Activated CD4-positive, alpha-beta T cell treated with anti-CD3 and anti-CD28 coated beads, Interleukin-2, amount 50 U/mL, for 24 hours (primary cell): ENCODE measurements at places on chromosomes 2 and 18.

DNA sequence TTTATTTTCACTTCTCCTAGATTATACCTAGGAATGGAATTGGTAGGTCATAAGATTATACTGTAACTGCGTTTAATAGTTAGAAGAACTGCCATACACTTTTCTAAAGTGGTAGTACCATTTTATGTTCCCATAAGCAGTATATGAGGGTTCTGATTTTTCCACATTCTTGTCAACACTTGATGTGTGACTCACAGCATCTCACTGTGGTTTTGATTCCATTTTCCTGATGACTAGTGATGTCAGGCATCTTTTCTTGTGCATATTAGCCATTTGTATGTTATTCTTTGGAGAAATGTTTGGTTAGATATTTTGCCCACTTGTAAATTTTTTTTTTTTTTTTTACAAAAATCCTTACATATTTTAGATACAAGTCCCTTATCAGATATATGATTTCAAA lies 2.3 kb downstream of the DCAF17 start:
- no peak for DNase-seq

GRCh38 chr18:50189160-50189559 lies 5.8 kb downstream of the MYO5B start:
- no peak for DNase-seq

DNA sequence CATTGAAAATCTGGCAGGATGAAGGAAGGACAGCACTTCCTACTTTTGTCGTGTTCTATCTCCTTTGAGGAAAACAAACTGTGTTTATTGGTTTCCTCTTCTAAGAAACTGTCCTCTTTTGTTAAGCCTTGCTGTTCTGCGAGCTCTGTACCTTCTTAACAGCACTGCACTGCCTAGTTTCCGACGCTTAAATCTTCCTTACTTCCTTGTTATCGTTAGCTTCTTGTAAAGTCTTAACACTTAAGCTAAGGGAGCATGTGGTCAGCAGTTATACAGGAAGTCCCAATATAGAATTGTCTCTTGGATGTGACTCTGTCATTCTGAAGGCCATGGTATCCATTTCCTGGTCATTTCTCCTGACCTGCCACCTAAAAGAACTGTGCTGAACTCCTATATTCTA lies 552.8 kb upstream of the NRP2 start:
- DNase-seq: no peak

GRCh38 chr2:161004379-161004778 lies 155.8 kb upstream of the TANK start:
- DNase-seq: no peak

GRCh38 chr18:9417073-9417851 lies 58.1 kb upstream of the RALBP1 start:
- no peak for DNase-seq

DNA sequence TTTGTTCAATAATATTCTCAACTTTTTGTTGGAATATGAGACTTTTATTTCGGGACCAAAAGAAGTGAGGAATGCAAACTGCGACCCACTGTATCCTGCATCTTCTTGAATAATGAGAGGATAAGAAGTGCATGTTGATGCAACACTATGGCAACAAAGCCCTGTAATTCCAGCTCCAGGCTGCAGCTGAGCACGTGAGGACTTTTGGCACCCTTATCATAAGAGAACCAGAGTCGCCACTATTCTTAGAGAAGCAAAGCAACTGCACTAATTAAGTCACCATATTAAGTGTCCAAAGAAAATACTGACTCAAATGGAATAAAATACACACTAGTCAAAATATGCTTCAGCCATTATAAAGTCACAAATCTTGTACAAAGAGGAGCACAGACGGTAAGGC lies 65.8 kb downstream of the FAM210A start:
- no peak for DNase-seq

DNA sequence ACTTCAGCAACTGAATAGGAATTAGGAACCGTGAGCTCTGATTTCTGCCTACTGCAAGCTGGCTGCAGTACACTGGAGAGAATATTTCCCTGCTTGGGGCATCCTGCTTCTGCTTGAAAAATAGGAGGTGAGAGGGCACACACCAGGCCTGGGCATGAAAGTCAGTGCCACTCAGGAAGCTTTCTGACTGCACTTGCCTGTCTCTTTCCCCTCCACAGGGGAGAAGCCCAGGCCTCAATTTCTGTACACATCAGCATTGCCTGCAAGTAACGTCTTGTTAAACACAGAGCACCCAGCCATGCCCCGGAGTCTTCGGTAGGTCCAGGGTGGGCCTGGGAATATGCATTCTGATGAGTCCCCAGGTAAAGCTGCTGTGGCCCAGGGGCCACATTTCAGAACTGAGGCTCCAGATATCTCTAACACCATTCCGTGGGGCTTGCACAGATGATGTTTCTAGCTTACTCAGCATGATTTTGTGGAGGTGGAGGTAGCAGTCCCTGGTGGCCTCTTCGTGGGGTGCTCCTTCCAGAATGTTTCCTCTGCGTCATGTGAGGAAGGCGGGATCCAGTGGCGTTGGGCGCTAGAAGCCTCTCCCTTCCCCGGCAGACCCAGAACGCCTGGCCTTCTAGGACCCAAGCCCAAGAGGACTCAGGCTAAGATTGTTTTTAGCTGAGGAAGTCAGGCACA lies 114.1 kb downstream of the ZBTB7C start:
- DNase-seq: no peak

DNA sequence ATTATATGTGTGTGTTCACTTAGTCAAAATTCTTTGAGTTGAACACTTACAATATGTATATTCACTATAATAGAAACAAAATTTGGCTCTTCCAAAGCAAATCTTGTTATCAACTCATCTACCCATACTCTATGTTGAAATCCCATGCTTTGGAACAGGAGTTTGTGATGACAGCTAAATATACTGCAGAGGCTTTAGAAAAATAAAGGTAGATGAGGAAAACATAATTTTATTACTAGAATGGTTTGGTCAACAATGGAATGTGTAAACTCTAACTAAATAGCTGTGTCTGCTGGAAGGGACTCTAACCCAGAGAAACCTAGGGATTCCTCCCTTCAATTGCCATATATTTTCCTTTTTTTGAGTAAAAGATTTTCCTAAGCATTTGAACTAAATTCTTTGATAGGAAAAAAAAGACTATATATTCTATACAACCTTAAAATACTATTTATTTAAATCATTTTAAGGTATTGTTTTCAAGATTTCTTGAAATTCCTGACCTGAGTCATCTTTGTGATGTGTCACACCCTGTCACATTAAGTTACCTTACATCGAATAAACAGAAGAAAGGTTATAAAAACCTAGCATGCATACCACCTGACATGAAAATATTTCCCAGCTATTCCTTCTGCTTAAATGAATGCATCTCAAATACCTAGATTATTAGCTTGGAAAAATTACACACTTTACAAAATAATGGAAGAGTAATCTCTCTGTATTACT lies 175.5 kb downstream of the OTX1 start:
- DNase-seq: no peak

DNA sequence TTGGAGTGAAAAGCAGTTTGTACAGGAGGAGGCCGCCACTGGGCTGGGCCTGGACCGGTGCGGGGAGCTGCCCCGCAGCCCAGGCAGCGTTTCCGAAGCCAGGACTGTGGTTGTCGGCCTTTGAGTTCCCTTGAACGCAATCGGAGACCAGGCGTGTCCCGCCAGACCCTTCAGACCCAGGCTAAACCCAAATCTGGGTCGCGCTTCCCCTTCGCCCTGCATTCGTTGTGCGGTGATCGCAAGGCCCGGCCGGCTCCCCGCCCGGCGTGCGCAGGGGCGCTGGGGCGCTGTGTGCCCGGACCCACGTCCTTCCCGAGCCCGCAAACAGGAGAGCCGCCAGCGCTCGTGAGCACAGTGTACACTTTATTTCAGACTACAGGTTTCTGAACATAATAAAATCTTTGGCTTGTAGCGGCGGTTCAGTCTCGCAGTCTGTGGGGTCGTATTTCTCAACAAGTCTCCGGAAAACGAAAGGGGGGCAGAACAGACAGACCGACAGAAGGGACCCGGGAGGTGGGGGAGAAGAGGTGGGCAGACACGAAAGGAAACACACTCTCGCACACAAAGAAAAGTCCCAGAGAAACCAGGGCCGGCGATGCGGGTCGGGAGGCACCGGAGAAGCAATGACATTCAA lies 5.5 kb downstream of the EN1 start:
- no peak for DNase-seq

GRCh38 chr2:98455494-98455976 lies 10.9 kb downstream of the INPP4A start:
- DNase-seq: no peak

GRCh38 chr18:21100146-21100545 lies 11.5 kb downstream of the ROCK1 start:
- DNase-seq: no peak

GRCh38 chr2:221467610-221468009 lies 104.5 kb downstream of the EPHA4 start:
- no peak for DNase-seq
